ENCODE measurements at places on chromosomes 6 and 20.
A peak's percentile ranks its signal among the peaks of the same experiment; 100 is the strongest.

DNA sequence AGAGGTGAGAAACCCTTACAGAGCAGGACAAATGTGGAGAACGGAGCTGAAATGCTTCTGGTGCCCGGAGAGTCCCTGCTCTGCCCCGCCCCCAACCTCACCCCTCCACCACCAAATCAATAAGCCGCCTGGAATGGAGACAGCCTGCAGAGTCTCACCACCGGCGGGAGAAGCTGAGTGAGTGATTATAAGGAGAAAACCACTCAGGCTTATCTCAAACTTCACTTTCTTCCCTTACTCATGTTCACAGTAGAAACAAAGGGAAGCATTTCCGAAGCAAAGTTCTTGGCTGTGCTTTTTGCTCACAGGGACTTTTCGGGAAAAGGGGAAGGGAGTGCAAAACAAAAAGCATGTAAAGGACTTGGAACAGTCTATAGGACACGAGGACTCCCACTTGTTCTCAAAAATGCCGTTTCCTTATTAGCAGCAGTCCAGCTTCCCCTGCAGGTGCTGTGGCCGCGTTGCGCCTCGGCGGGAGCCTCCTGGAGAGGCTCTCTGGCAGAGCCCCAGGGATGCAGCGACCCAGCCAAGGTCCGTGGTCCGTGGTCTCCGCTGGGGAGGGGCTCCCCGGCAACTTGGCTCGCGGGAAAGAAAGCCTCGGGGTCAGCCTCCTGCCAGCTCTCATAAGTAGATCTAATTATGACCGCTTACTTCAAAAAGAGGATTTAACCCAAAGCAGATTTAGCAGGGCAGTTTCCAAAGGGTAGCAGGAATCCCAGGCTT is 64.8 kb upstream of the TMEM30A start:
- DNase-seq: no peak

DNA sequence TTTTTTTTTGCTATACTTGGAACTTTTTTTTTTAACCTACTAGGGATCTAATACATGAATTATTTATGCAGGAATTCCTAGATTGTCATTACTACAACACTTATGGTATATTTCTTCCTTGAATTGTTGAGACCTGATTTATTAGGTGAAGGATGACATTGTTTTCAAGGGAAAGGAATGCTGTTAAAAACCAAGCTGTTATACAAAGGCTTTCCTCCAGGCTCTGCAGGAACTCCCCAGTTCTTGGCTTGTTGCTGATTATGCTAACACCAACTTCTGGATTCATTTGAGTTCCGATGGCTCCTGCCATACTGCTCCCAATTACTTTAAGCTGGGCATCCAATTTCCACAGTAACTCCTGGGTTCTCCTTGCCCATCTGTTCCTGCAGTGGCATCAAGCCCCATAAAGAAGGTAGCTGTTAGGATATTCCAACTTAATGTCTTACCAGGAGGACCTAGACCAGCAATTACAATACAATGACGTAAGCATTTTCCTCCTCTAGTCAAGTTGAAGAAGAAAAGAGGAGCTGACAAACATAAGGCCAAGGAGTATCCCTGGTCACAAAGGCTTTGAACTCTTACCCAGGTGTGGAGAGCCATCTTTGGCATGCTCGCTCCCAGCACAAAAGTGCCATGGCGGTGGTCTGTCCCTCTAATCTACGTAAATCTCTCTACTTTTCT is 215.9 kb upstream of the AGPAT4 start:
- no peak for DNase-seq

GRCh38 chr6:25004357-25004756 is 68.6 kb upstream of the RIPOR2 start:
- DNase-seq: no peak

DNA sequence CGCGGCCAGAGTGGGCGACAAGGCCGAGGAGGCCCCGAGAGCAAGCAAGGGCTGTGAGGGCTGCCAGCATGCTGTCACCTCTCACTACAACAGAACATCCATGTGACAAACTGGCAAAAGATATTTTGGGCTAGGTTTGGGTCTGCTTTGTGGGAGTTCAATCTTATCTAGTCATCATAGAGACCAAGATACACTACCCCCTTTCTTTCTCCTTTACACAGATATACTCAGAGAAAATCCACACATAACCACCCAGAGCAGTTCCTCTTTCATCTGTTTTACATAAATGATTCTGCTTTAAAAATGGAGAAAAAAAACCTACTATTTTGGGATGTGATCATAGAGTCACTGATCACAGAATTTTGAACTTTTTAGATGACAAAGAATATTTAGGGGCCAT is 16.8 kb downstream of the SOX4 start:
- no peak for DNase-seq

DNA sequence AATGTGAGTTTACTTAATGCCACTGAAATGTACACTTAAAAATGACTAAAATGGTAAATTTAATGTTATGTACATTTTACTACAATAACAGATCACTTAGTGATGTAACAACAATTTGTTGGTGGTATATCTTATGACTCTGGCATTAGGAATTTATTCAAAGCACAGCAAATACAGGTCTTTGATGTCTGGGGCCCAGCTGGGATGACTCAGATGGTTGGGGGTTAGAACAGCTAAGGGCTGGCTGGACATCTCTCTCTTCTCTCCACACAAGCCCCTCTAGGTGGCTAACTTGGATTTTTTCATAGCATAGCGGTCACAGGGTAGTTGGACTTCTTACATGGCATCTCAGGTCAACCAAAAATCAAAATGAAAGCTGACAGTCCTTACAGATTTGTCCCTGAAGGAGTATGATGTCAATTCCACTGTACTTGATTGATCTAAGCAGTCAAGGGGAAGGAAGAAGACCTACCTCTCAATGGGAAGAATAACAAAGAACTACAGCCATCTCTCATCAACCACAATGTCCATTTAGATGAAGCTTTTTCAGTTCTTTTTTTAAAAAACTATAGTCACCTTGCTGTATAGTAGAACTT is 37.5 kb upstream of the LCA5 start:
- DNase-seq: no peak

DNA sequence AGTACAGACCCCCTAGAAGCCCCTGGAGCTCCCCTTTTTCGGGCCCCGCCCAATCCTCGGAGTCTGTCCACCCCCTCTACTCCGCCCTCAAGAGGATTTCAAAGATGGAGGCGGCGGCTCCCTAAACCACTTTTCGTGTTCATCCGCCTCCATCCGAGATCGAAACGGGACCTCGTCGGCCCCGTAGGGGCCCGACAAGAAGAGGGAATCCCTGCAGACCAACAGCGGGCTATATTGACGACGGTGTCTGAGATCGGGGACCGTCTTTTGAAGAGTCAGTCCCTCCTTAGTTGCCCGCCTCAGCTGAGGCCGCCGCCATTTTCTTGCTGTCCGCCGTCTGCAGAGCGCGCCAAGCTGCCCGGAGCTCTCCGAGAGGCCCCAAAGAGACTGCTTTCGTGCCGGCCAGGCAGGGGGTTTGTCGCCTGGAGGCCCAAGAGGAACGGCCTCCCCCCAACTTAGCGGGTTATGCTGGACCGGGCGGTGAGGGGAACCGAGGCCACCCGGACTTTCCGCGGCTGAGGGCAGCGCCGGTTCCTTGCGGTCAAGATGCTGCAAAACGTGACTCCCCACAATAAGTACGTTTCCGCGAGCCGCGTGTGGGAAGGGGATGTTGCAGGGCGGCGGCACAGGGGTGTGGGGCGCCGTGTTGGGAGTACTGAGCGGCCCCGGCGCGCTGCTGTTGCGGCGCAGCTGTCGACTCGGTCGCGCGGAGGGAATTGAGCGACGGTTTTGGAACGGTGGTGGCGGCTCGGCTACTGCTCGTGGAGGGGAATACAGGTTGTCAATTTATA is 4.2 kb downstream of the BRD2 start:
- peak; percentile 51 for DNase-seq

- no peak for DNase-seq
Measured at GRCh38 chr6:31193206-31193605, 22.7 kb upstream of the POU5F1 start.

GRCh38 chr20:38181971-38182370 is 16.9 kb upstream of the TGM2 start:
- no peak for DNase-seq

GRCh38 chr20:15603506-15603905 is 969.7 kb downstream of the KIF16B start:
- no peak for DNase-seq

All from C1 segment of cervical spinal cord (tissue), 14 donors.